Activated T-cell treated with anti-CD3 and anti-CD28 coated beads, Interleukin-2, amount 50 U/mL, for 24 hours (primary cell): ENCODE measurements at places on chromosomes 7 and 10.

GRCh38 chr7:44145479-44145968 lies 4.4 kb upstream of the MYL7 start:
- peak; percentile 77 for DNase-seq

GRCh38 chr7:1248143-1248915 lies 15.7 kb downstream of the UNCX start:
- no peak for DNase-seq

- no peak for DNase-seq
Observed at GRCh38 chr7:105587909-105588635, 6.8 kb upstream of the EFCAB10 start.

GRCh38 chr7:83413831-83414230 lies 235.1 kb downstream of the SEMA3E start:
- DNase-seq, result no peak

DNA sequence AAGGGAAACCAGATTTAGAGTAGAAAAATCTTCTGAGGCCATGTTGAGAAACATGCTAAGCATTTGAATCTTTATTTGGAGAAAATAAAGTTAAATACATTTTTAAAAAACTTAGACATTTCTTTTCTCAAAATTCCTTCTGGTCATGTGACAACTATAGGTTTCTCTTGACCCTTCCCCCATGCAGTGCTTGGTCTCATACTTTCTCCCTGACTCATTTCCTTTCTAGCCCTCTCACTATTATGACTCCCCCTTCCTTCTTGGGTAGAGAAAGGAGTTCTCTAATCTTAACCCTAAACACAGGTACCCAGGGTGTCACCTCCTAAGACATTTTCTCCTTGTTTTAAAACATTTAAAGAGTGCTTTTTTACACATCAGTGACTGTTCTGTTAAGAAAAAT lies 179.5 kb upstream of the TMEM106B start:
- no peak for DNase-seq

DNA sequence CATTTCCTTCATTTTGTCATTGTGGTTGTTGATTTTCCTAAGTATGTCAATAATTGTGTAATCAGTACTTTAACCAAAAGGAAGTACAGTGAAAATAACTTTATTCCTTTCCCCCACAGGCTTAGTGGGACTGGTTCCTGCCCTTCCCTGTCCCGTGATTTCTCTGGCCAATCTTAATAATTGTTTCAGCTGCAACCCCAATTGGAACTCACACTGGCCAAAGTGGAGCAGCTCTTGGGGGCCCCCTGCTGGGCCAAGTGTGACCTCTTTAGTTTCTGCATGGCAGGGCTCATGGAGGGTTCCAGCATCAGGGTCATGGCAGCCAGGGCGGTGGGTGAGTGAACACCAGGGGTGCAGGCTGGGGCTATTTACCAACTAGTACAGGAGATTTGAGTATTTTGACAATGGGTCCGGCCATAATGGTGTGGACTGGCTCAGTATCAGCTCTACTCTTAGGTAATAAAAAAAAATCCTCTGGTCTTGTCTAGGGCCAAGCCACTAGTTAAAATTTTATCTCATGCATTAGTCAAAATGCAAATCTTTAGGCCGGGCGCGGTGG lies 31.7 kb downstream of the CYCS start:
- DNase-seq, result peak; percentile 87

GRCh38 chr7:126411032-126411820 lies 841.5 kb downstream of the GRM8 start:
- DNase-seq, result no peak

GRCh38 chr10:82463614-82464013 lies 588.6 kb downstream of the NRG3 start:
- DNase-seq, result no peak

- no peak for DNase-seq
Observed at GRCh38 chr7:17771901-17772408, 168.3 kb downstream of the SNX13 start.

- no peak for DNase-seq
Observed at GRCh38 chr7:152354061-152354460, 81.7 kb downstream of the KMT2C start.

GRCh38 chr7:113142385-113143119 lies 24.2 kb upstream of the SMIM30 start:
- DNase-seq, result no peak

- DNase-seq, result no peak
Observed at GRCh38 chr10:76975126-76975525, 662.5 kb downstream of the KCNMA1 start.

DNA sequence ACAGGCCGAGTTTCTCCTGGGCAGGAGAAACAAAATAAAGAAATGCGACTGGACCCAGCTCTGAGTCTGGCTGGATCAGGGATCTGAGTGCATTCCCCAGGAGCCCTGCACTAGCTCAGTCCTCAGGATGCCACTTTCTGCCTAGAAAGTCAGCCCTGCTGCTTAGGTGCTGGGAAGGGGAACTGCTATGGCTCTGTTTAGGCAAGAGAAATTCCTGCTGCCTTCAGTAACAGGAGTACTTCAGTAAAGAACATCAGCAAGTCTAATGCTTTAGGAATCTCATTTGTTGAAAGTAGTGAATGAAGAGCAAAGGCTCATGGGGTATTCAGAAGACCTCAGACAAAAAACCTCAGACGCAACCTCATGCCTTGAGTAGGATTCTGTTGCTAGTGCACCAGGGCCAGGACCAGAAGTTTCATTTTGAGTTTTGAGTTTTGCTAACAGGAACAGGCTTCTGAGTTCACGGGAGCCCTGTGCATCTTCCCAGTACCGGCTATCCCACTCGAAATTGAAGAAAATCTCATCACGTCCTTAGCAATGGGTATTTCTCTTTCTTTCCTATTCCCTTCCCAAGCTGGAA lies 170.8 kb upstream of the CDCA7L start:
- no peak for DNase-seq

DNA sequence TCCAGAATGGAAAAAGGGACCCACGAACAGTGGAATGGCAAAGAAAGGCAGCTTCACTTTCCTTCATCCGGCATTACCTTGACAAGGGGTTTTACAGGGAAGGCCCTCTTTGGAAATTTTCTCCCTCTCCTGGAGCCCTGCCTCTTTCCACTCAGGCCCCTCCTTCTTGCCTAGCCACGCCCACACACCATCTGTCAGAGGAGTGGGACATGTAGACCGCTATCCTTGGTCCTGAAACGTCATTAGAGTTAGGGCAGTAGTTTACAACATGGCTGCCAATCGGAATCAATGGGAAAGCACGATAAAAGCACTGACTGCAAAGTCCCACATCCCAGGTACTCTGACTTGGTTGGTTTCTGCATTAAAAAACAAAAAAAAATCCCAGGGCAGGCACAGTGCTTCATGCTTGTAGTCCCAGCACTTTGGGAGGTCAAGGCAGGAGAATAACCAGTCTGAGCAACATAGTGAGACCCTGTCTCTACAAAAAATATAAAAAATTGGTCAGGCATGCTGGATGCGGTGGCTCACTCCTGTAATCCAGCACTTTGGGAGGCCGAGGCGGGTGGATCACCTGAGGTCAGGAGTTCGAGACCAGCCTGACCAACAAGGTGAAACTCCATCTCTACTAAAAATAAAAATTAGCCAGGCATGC lies 96.4 kb downstream of the MARCHF5 start:
- no peak for DNase-seq

GRCh38 chr7:117682681-117683385 lies 190.4 kb downstream of the CTTNBP2 start:
- no peak for DNase-seq

GRCh38 chr10:5406918-5407317 lies 2.3 kb upstream of the TUBAL3 start:
- no peak for DNase-seq

- no peak for DNase-seq
Observed at GRCh38 chr10:22999942-23000341, 72.1 kb downstream of the ARMC3 start.

DNA sequence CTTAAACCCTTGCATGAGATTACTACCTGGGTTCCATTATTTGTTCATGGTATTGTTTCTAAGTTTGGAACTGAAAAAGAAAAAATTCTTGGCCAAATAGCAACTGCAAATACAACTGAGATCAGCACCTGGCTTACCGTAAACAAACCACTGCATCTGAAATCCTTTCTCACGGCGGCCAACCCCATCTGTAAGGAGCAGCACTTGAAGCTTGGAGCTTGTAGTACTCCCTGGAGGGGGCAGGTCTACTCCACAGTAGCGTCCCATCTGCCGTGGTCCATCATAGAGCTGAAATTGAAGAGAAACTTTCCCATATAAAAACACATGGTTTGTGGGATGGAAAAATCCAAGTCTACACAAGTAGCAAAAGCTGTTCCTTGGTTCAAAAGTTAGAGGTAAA lies 109.9 kb downstream of the CUBN start:
- no peak for DNase-seq

- DNase-seq, result peak; percentile 13
Observed at GRCh38 chr10:47370878-47371277, 13.2 kb downstream of the ZNF488 start.

GRCh38 chr7:18831419-18831818 lies 286.0 kb downstream of the TWIST1 start:
- DNase-seq, result no peak

DNA sequence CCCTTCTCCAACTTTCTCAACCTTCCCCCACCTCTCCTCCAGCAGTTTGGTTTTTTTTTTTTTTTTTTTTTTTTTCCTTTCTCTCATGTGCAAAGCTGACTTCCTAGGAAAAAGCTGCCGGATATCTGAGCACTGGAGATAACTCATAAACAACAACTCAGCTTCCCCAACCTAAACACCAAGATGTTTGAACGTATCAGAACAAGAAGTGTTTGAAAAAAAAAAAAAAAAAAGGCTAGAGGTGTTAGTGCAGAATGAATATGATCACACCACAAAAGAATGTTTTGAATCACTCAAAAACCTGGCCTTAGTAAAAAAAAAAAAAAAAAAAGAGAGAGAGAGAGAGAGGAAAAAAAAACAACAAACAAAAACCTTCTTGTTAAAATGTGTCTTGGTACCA lies 11.2 kb downstream of the GATA3 start:
- no peak for DNase-seq

GRCh38 chr10:43229208-43230061 lies 37.4 kb downstream of the RASGEF1A start:
- peak; percentile 63 for DNase-seq

DNA sequence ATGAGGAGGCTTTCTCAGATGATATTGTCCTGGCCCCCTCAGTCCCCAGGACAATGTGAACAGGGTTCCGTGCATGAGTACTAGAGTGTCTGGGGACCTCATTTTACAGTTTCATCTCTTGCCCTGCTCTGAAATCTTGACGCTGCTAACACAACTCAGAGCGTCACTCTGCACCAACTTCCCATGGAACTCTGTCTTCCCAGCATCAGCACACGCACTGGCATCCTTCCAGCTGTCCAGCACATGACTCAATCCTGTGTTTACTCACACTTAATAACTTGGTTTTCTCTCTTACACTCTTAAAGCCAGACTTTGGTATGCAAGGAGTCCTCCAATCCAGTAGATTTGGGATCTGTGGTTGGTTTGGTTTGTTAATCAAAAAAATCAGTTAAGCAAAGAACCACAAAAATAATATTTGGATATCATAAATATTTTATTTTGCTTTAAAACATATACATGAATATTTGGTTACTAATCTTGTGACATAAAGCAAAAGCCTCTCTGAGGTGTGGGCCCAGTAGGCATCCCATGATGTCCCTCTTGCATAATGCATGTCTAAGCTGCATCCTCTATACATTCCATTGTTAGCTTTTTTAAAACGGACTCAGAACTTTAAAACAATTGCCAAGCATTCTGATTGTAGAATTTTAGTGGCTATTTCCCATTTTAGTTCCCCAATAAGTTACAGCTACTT lies 131.0 kb downstream of the CXCL12 start:
- no peak for DNase-seq

GRCh38 chr10:130984686-130985085 lies 326.8 kb downstream of the TCERG1L start:
- no peak for DNase-seq

- peak; percentile 81 for DNase-seq
Observed at GRCh38 chr10:132961787-132962622, 19.6 kb upstream of the CFAP46 start.

- DNase-seq, result no peak
Observed at GRCh38 chr10:31778627-31779026, 150.0 kb downstream of the ARHGAP12 start.

- DNase-seq, result no peak
Observed at GRCh38 chr10:124482876-124483275, 21.3 kb downstream of the LHPP start.

DNA sequence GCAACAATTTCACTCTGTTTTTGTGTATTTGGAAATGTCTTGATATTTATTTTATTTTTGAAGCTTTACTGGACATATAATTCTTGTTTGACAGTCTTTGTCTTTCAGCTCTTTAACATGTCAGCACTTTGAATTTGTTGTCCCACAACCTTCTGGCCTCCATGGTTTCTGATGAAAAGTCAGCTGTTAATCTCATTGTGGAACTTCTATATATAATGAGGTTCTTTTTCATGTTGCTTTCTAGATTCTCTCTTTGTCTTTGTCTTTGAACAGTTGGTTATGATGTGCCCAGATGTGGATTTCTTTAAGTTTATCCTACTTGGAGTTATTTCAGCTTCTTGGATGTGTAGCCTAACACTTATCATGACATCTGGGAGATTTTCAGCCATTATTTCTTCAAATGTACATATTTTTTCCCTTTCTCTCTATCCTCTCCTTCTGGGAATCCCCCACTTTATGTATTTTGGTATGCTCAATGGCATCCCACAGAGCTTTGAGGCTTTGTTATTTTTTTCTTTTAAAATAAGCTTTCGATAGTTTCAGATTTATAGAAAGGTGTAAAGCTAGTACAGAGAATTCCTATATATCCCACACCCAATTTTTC lies 9.5 kb upstream of the LMTK2 start:
- no peak for DNase-seq

- no peak for DNase-seq
Observed at GRCh38 chr7:66169616-66170015, 35.5 kb upstream of the TPST1 start.

DNA sequence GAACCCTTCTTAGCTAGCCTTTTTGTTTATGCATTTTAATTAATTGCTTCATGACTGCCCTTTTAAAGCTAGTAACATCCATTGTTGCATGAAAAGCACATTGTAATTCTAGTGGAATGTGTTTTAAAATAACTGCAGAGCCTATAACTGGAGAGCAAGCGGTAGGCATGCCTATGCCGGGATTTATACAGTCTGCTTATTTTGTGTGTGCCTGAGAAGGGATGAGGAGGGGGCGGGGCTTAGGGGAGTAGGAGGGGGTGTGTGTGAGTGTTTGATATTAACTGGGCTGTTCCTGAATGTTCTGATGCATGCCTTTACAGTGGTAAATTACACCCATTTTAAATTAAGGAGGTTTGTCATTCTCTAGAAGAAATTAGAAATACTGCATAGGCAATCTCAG lies 208.1 kb downstream of the TCF7L2 start:
- no peak for DNase-seq

- peak; percentile 43 for DNase-seq
Observed at GRCh38 chr10:70513848-70514309, 35.3 kb downstream of the PALD1 start.

DNA sequence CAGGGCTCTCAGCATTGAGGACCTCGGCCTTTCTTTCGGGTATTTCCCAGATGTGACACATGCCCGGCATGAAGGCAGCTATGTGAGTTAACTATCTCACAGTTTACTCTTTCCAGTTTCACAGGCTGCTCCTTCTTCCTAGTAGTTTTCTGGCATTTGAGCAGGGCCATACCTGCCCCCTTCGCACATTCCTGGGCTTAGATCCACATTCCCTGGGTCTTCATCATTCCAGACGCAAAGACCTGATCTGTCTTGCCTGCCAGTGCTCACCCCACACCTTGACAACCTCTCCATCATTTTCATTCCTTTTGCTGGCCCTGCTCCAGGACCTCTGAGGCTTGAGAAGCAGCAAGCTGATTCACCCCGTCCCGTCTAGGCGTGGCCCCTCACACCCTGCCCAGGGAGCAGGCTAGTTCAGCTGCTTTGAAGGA lies 227.5 kb downstream of the WDR11 start:
- no peak for DNase-seq

GRCh38 chr10:94098896-94099295 lies 105.2 kb downstream of the PLCE1 start:
- DNase-seq, result no peak
